CD14-positive monocyte (primary cell): ENCODE measurements at places on chromosomes 12 and 14. TPM values are rescaled to one million over a fixed set of nuclear protein-coding genes. Genes with fewer than 3 reads are reported as not detected.

GRCh38 chr14:84670796-84671195 is 859.1 kb upstream of the FLRT2 start:
- no peaks in the 10 kb centered on the region for H3K4me1 ChIP-seq
- no peaks in the 10 kb centered on the region for H3K27me3 ChIP-seq
- no peak overlapping the region for H3K27ac ChIP-seq
- H3K4me3 ChIP-seq: no peak overlapping the region
- no peak for DNase-seq
- H3K36me3 ChIP-seq: no peaks in the 10 kb centered on the region

GRCh38 chr12:29160230-29160629 is 11.2 kb downstream of the FAR2 start:
- H3K4me1 ChIP-seq: peaks cover 64% of the 10 kb centered on the region
- no peak for DNase-seq
- peak overlapping the region; percentile 9 for H3K27ac ChIP-seq
- no peaks in the 10 kb centered on the region for H3K27me3 ChIP-seq
- no peak overlapping the region for H3K4me3 ChIP-seq

- no peaks in the 10 kb centered on the region for H3K27me3 ChIP-seq
- no peak for DNase-seq
- H3K36me3 ChIP-seq: no peaks in the 10 kb centered on the region
- H3K27ac ChIP-seq: no peak overlapping the region
- no peak overlapping the region for H3K4me3 ChIP-seq
These were observed 169.5 kb upstream of the FOXN3 start for GRCh38 chr14:89586258-89587135.

GRCh38 chr14:74653386-74654138 is 41.5 kb upstream of the LTBP2 start:
- no peaks in the 10 kb centered on the region for H3K27me3 ChIP-seq
- no peak overlapping the region for H3K4me3 ChIP-seq
- no peaks in the 10 kb centered on the region for H3K4me1 ChIP-seq
- DNase-seq: no peak
- H3K27ac ChIP-seq: no peak overlapping the region

OR4E2 gene
- not detected for polyA plus RNA-seq

CACNA2D4 gene
- polyA plus RNA-seq: 87.7 and 98.1 TPM in 2 replicates
